Mesenchymal stem cell (in vitro differentiated cells and primary cell): ENCODE measurements at places on chromosomes 3 and 15.

GRCh38 chr3:120072867-120073525 is 21.3 kb downstream of the GSK3B start:
- no peak overlapping the region for H3K4me3 ChIP-seq
- peaks cover 5% of the 10 kb centered on the region for H3K4me1 ChIP-seq
- no peak for DNase-seq

DNA sequence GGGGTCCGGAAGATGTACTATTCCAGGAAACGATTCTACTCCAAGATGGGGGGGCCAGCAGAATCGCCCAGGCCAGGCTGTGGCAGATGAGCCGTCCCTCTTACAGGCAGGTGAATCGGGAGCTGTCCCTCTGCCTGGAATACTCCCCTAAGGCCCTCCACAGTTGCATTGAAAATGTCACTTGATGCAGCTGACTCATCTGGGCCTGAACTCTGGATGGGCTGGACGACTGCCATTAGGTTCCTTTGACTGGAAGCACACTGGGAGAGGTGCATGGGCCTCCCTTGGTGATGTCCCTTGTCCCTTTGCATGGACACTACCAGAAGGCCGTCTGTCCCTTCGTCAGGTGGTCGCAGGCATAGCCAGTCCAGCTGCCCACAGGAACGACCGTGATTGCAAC is 69.6 kb upstream of the HRH1 start:
- no peaks in the 10 kb centered on the region for H3K27me3 ChIP-seq
- no peak for DNase-seq
- H3K27ac ChIP-seq = no peak overlapping the region
- H3K36me3 ChIP-seq = no peaks in the 10 kb centered on the region
- H3K4me1 ChIP-seq = no peaks in the 10 kb centered on the region

- no peak for DNase-seq
- H3K27me3 ChIP-seq = no peaks in the 10 kb centered on the region
- H3K4me1 ChIP-seq = peaks cover 7% of the 10 kb centered on the region
- H3K27ac ChIP-seq = no peak overlapping the region
These were observed 101.3 kb downstream of the ASB7 start for GRCh38 chr15:100703671-100704070.

DNA sequence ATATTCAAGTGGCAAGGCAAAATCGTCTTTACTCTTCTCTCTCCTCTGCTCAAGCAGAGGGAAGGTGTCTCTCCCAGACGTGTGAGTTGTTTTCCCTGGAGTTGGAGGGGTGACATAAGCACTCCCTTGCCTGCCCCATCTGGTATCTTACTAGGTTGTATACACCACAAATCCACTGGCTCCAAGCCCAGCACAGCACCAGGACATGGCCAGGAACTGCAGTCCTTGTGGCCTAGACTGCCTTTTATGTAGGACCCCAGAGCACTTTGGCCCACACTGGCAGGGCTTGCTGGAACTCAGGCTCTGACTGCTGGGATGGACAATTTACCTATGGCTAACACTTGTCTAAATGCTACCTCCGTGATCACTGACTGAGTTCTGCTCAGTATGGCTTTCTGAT is 34.0 kb downstream of the DZIP3 start:
- no peaks in the 10 kb centered on the region for H3K4me1 ChIP-seq
- no peak overlapping the region for H3K27ac ChIP-seq
- H3K27me3 ChIP-seq = no peaks in the 10 kb centered on the region
- peaks cover 20% of the 10 kb centered on the region for H3K36me3 ChIP-seq

- H3K4me3 ChIP-seq = no peak overlapping the region
- H3K27me3 ChIP-seq = no peaks in the 10 kb centered on the region
- H3K4me1 ChIP-seq = no peaks in the 10 kb centered on the region
- H3K27ac ChIP-seq = no peak overlapping the region
- peaks cover 57% of the 10 kb centered on the region for H3K36me3 ChIP-seq
- DNase-seq = no peak
These were observed 60.0 kb downstream of the TMOD3 start for GRCh38 chr15:51889486-51889885.

GRCh38 chr3:6179761-6180160 is 681.2 kb upstream of the GRM7 start:
- no peaks in the 10 kb centered on the region for H3K36me3 ChIP-seq
- peak; percentile 10 for DNase-seq
- no peaks in the 10 kb centered on the region for H3K27me3 ChIP-seq

GRCh38 chr3:141392897-141393734 is 24.8 kb downstream of the ZBTB38 start:
- DNase-seq = peak; percentile 43
- H3K36me3 ChIP-seq = peaks cover 59% of the 10 kb centered on the region
- no peak overlapping the region for H3K4me3 ChIP-seq
- no peaks in the 10 kb centered on the region for H3K27me3 ChIP-seq
